Naive thymus-derived CD4-positive, alpha-beta T cell (primary cell): ENCODE measurements at places on chromosomes 1 and 21.

DNA sequence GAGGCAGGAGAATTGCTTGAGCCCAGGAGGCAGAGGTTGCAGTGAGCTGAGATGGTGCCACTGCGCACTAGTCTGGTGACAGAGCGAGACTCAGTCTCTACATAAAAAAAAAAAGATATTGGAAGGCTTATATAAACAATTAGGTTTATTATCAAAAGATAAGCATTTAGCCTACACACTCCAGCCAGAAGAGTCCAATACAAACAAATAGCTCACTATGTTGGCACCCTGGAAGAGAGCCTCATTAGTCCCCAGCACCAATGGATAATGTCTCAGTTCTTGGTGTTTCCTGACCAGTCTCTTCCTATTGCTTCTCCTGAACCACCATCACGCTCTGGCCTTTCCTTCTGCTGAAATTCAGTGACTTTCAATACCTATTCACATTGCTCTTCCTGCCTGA, 48.6 kb upstream of the ATP1A1 start:
- no peak for DNase-seq

- no peak for DNase-seq
Measured at GRCh38 chr1:212532469-212533147, 76.0 kb upstream of the ATF3 start.

DNA sequence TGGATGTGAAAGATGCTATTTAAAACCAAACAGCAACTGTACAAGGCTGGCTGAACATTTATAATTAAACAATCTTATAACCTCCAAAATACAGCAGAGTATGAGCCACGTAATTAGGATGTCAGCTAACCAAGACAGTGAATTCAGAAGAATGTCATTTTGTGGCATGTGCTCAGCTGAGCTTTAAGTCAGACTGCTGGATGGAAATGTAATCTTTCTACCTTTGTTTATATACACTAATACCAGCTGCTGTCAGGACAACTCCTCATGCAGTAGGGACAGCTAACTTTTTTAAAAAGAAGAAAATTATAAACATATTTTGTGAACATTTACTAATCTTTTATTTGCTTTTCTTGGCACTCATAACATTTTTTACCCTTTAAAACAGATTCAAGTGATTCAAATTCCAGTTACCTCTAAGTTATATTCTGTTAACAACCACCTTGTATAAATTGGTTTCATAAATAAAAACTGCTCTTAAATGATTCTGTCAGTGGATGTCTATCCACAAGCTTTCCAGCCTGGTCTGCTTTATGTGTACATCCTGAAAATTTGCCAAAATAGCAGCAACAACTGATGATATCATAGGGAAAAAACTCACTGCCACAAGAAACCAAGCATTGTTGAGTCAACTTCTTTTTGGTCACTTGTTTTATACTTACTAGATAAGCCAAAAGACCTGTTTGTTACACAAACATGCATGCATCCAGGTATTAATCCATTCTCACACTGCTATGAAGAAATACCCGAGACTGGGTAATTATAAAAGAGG, 36.1 kb downstream of the DPH5 start:
- no peak for DNase-seq

DNA sequence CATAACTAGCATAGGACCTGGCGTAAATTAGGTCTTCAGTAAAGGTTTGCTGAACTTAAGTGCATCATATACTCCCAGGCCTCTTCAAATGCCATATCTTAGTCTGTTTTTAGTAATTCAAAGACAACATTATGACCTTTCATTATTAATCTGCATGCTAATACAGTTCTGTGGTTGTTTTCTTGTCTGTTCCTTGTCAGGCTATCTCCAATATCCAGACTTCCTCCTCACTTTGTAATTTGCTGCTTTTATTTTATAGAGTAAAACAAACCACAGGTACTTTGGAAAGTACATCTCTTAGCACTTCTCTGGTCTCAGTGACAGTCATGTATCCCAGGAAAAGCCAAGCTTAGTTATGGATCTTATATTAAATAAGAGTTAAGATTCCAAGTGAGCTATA, 65.1 kb upstream of the BMP8A start:
- no peak for DNase-seq

DNA sequence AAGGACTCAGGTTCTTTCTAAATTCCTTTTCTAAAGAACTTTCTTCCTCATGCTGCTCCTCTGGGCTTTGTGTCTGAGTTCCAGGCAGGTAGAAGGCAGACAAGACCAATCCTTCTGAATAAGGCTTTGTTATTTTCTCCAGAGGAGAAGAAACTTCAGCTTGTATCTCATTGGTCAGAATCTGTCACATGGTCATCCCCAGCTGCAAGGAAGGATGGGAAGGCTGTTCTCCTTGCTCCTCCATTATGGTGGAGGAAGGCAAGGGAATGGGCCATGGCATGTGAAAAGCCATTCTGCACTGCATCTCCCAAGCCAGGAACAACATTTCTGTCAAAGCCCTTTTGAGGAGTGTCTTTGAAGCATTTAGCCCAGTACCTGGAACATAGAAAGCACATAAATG, 50.6 kb upstream of the NTPCR start:
- no peak for DNase-seq

DNA sequence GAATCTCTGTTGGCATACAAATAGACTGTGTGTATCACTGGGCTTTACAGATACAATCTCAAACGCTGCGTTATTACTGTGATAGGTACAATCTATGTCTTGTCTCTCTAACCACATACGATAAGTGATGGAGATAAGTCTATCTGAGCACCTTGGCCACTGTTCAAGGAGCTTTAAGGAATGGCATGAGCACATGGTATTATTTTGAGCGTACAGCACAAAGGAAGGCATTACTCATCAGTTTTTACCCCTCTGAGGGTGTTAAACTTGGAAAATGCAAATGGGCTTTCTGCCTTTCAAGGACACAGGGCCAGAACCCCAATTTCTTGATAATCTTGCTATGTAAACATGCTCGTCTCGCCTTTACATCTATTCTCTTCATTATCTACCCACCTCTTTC, 11.6 kb upstream of the SIPA1L2 start:
- DNase-seq, result no peak

- no peak for DNase-seq
Measured at GRCh38 chr1:17274186-17275170, 25.6 kb downstream of the PADI3 start.

DNA sequence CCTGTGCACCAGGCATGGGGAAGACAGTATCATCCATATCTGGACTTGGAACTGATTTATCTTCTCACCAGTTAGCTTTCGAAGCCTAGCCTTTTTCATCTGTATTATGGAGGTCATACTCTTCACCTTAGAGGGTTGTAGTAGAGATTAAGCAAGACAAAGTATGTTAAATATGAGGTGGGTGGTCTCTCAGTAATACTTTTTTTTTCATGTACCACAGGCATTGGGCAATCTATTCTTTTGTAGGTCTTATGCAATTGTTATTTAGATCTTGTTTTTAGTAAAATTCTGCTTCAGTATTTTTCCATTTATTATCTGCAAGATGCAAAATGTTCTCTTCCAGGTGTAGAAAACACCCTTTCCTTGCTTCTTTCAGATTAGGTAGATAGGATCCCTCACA, 35.2 kb upstream of the OR2B11 start:
- no peak for DNase-seq

- no peak for DNase-seq
Measured at GRCh38 chr21:33767236-33767635, 124.9 kb downstream of the ITSN1 start.

GRCh38 chr1:95233319-95233736, 682 bp upstream of the RWDD3 start:
- DNase-seq, result no peak

DNA sequence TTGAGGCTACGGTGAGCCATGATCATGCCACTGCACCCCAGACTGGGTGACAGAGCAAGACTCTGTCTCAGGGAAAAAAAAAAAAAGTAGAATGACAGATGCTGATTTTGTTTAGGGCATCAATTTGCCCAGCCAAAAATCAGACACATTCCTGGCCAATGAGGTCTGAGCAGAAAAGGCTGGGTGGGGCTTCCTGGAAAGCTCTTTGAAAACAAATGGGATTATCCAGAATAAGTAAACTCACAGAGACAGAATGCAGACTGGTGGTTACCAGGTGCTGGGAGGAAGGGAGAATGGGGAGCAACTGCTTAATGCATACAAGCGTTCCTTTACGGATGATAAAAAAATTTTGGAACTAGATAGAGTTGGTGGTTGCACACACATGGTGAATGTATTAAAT, 10.1 kb upstream of the CITED4 start:
- DNase-seq, result no peak

- no peak for DNase-seq
Measured at GRCh38 chr1:91944087-91944486, 5.1 kb upstream of the BRDT start.

GRCh38 chr1:198481661-198482060, 58.8 kb downstream of the ATP6V1G3 start:
- no peak for DNase-seq

DNA sequence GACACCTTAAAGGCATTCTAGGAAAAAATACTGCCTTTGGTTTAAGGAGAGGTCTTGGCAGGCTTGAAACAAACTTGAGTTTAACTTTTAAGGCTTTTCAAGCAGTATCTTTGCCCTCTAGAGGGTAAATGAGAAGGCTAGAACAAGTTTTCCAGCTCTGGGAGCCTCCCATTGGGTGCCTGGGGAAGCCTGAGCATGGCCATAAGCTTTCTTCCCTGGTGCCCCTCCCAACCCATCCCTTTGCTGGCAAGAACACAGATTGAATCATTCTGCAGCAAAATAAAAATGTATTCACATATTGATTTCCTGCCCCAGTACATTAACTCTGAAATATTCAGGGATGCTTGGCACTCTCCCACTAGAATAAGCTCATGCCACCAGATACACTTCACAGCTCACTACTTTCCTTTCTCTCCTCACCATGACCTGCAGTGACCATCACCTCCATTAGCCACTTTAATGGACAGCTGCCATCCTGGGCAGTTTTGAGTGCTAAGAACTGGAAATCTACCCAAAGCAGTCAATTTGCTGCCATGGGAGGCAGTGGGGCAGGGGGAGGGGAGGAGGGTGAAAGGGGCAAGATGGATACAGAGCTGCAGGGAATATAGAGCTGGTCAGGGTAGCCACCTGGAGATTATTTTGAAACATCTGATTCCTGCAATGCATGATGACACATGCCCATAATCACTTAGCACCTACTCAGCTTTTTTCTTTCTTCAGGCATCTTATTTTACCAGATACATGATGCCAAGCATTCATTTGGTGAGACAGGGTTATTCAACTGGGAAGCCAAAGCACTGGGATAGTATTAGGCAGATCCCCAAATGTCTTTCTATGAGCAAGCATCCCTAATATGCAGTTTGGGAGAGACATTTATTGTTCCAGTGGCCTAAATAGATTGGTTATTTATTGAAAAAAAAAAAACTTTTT, 140.6 kb downstream of the SYT2 start:
- DNase-seq, result no peak

GRCh38 chr1:185774394-185774793, 40.2 kb downstream of the HMCN1 start:
- DNase-seq, result no peak

DNA sequence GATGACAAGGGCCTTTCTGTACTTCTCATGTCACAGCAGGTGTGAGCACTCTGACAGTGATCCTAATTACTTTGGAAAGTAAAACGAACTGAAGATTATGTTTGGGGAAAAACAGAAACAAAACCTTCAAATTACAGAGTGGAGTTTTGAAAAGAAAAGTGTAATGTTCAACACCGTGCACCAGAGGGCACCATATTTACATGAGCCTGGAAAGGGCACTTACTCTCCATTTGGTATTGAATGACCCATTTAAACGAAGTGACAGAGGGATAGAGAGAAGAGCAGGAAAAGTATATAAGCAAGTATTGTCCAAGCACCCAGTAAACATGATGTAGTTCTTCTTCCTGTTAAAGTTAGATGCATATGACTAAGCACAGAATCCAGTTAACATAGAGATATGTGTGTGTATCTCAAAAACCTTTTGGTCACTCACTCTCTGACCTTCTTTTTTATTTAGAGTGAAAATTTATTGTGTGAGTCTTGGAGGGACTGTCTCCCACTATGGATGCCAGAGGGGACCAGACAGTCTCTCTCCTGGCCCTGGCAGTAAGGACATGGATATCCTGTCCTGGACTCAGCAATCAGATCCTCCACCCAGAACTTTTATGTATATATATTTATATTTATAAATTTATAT, 3.8 kb upstream of the RGSL1 start:
- DNase-seq, result no peak

DNA sequence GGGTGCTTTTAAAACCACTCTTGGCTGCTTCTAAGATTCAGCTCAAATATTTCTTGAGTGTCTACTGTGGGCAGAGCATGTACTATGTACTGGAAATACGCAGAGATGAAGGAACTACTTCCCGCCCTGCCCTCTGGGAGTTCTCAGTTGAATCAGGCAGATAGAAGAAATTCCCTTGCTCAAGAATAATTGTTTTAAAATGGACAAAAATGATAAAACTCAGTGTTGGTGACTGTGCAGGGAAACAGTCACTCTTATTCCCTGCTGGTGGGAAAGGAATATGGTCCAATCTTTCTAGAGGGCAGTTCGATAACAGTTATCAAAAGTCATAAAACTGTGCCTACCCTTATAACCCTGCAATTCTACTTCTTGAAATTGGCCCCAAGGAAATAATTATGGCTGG, 16.9 kb upstream of the GRHL3 start:
- no peak for DNase-seq

DNA sequence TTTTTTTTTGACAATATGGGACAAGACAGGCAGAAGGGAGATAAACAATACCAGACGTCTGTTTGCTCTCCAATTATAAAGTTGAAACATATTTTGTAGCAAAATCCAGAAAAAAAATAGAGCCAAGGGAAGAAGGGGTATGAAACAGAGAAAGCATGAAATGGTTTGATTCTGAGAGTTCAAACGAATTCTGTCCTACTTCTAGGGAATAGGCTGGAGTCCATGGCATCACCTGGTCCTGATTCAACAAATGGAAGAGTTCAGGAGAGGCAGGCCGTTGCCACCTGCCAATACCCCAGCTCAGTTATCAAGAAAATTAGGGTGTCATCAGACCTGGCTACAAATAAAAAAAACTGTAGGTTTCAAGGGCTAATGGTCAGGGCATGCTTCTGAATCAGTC, 71.8 kb downstream of the CLSTN1 start:
- no peak for DNase-seq

DNA sequence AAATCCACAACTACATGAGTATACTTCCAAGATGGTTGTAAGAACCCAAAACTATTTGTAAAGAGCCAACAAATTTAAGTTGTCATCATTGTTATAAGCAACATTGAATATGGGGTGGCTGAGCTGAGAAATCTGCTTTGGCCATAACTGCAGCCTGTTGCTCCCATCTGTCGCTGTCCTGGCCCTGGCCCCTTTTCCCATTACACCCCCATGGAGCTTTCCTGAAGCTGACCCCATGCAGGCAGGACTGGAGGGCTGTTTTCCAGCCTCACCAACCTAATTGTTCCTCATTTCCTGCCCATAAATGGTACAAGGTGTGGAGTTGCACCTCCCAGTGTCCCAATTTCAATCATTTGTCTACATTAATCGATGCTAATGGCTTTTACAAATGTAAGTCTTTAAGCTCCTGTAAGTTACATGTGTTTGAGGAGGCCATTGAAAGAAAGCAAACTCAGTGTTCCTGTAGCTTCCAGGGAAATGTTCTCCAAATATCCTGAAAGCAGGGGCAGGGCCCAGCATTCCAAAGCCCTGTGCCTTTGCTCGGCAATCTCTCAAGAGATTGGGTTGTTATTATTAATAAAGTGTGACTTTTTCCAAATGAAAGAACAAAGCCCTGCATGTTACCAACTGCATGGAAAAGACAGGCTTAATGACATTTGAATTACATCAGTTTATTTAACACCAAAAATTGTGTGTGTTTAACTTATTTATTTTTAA, 545.9 kb downstream of the PLPP3 start:
- DNase-seq, result no peak

- DNase-seq, result no peak
Measured at GRCh38 chr1:168243636-168244212, 17.9 kb downstream of the SFT2D2 start.
